ENCODE measurements at places on chromosomes 7 and 10. TPM values are rescaled to one million over a fixed set of nuclear protein-coding genes. Genes with fewer than 3 reads are reported as not detected.

MKI67 gene
- total RNA-seq, result 159 TPM

ZSWIM8 gene
- total RNA-seq, result 54.2 TPM

AKR1E2 gene
- total RNA-seq, result 6.6 TPM

- peak; percentile 44 for DNase-seq
Measured at GRCh38 chr7:47945261-47946015, 2.8 kb downstream of the PKD1L1 start.

GRCh38 chr10:28585076-28585475, 52.2 kb downstream of the WAC start:
- no peak for DNase-seq

DNA sequence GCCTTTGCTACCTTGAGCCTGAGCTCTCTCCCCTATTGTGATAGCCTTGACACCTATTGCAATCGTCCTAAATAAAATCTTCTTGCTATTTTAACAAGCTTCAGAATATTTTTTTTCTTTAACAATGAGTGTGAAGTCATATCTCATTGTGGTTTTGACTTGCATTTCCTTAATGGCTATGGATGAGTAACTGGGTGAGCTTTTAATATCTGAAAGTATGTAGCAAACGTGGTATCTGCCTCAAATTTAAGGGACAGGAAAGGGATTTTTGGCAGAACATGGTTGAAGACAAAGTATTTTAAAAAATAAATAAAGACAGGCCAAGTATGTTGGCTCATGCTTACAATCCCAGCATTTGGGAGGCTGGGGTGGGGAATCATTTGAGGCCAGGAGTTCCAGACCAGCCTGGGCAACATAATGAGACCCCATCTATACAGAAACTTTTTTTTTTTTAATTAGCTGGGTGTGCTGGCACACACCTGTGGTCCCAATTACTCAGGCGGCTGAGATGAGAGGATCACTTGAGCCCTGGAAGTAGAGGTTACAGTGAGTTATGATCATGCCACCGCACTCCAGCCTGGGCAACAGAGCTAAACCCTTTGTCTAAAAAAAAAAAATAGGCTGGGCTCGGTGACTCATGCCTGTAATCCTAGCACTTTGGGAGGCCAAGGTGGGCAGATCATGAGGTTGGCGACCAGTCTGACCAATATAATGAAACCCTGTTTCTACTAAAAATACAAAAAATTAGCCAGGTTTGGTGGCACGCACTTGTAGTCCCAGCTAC, 319.3 kb upstream of the NRP1 start:
- DNase-seq, result no peak

DNA sequence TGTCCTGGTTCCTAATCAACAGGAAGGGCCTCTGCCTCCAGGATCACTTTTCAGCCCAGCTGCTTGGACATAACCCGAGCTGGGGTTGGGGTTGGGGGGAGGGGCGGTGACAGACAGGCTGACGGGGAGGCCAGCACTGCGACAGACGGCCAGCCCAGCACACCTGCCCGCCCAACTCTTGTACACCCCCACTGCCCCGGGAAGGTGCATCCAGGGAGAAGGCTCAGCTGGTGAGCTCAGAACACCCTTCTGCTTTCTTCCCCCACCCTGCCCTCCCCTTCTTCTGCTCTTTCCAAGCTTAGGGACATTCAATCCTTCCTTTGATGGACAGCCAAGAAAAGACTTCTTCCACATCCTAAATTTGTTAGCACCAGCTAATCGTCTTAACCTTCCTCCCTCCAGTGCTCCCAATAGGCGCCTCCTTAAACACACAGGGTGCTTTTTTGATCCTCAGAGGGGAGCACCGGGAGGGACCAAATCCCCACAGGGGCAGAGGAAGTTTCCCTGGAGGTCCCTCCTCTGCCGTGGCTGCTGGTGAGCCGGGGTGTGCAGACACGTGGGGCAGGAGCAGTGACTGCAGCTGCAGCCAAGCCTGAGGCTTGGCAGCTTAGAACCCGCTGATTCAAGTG, 44.7 kb downstream of the COL13A1 start:
- no peak for DNase-seq

Measured in activated T-helper 1 cell treated with anti-CD3 and anti-CD28 coated beads, Interleukin-12 subunit alpha, Interleukin-12 subunit beta, Interleukin-2, Interleukin-4 antibody, amounts not matched to agents 30 ng/mL and 10 ng/mL and 1 ng/mL, durations not matched to agents 14 hours and 24 hours and 36 hours (primary cell).